ENCODE measurements at places on chromosomes 2 and 18.
A peak's percentile ranks its signal among the peaks of the same experiment; 100 is the strongest.

DNA sequence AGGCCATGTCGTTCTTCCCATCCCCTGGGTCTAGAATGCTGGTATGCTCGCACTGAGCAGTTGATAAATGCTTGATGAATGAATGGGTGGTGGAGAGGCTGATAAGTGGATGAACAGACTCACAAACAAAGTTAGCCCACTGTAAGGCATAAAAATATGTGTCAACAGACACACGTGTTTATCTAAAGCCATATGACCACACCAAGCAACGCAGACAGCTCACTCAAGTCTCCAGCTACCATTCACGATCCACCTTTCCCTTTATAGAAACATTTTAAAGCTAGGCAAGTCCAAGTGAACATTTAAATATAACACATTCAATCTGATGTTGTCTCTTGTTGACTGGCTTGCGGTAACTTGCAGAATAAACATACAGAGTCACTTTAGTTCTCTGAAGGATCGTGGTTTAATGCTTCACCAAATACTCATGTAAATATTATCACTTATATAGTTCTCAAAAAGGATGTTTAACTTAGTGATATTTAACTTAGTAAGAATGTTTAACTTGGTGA is 105.5 kb downstream of the NOL10 start:
- DNase-seq: peak; percentile 2

DNA sequence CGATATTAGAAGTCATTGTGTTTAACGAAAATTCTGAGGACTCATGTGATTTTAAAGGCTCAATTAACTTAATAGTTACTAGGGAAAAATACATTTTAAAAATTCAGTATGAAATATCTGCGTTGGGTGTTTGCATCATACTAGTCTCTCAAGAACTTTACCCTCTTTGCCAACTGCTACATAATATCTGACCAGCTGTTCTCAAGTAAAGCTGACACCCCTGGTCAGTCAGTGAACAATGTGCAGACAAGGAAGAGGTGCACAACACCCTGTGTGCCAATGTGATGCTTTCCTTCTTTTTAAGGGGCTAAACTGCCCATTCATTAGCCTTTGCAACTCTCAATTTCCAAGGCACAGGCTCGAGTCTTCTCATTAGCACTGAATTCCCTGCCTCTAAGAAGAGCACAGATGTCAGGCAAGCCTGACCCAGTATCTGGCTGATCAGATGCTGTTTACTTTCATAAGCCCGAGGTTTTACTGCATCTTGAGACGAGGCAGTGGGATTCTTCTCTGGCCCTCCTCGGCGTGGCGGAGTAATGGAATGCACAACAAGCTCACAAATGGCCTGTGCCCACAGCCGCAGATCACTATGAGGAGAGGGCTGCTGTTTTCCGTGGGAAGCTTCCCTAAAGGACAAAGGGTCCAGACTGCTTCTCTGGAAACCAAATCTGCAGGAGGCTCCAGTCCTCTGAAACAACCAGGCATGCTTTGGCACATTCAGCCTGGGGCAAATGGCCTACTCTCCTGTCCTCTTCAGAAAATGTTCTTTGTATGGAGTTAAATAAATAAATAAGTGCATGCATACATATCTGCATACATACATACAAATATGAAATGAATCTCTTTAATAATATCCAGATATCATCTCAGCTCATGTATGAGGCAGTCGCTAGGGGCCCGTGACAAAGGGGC is 240.3 kb downstream of the ZNF521 start:
- DNase-seq: no peak

GRCh38 chr2:85579266-85579935 is 2.0 kb downstream of the VAMP8 start:
- no peak for DNase-seq

DNA sequence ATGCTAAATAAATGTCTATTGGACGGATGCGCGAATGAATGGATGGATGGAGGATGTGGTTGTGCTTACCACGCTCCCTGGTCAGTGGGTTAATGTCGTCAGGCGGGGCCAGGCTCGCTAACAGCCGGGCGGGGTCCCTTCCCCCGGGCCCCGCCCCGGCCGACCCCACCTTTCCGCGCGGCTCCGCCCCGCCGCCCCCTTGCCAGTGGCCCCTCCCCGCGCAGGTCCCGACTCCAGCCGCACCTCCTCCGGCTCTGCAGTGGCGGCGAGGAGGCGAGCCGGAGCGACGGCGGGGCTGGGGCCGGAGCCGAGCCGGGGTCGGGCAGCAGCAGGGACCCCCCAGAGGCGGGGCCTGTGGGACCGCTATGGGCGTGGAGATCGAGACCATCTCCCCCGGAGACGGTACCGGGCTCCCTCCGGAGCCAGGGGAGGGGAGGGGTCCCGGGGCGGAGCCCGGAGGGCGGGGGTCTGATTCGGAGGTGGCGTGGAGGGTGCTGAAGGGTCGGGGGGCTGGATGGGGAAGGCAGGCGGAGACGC is at the start of gene FKBP1B:
TSS of gene FKBP1B (plus strand) at position 257 of the 537 bp plus-strand sequence. CDS start at position 366, 109 bp downstream.
- no peak for DNase-seq

GRCh38 chr18:63570721-63571120 is 16.4 kb upstream of the SERPINB13 start:
- no peak for DNase-seq

GRCh38 chr18:75005626-75006025 is 203.3 kb downstream of the PTGR3 start:
- no peak for DNase-seq

- DNase-seq: no peak
Measured at GRCh38 chr2:151765760-151766410, 31.6 kb upstream of the NEB start.

DNA sequence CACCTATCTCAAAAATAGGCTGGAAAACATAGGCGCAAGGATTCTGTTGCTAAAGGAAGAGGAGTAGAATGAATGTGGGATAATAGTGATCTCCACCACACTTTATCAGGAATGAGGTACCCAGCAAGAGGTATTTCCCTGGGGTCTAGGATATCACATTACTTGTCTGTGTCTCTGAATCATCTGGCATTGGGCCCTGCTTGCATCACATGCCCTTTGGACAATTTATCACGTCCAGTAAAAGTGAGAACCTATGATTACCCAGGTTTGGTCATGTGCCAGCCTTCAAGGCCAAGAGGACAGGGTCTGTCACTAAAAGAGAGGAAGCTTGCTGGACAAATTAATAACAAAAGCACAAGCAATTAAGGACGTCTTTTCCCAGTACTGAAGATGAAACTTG is 11.4 kb upstream of the TRAPPC8 start:
- DNase-seq: no peak

GRCh38 chr2:10646153-10646552 is 43.6 kb downstream of the NOL10 start:
- DNase-seq: no peak

DNA sequence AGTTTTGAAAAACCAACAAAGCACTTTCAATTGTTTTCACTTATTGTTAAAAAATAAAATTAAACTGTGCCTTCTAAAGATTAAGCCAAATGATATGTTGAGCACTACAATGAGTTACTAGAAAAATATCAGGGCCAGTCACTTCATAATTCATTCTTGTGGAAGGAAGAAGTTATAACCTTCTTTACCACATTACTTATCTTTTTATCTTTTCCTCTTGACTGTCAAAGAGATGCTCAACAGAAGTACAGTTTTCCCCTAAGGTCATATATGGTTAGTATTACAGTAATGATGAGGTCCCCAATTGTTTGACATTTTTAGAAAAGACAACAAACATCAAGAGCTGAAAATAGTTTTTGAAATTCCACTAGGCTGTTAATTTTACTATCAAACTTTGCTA is 9.4 kb downstream of the PELI1 start:
- DNase-seq: no peak

GRCh38 chr2:141306368-141306767 is 824.4 kb downstream of the LRP1B start:
- no peak for DNase-seq

DNA sequence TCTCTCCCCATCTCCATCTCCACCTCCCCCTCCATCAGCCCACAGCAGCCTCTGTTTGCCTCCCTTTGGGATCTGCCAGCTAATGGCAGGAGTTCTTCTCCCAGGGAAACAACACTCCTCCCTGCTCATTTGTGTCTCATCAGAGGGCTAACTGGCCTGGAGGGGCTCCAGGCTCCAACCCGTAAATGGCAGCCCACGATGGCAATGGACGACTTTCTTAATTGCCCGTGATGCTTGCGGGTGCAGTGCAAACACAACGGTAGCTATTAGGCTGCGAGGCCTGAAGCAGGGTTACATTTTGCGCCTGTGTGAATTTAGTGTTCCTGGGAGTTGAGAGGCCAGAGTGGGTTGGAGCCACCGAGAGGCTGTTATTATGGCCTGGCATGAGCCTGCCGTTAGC is 285.1 kb downstream of the TNS1 start:
- DNase-seq: no peak

GRCh38 chr2:164782323-164782722 is 59.3 kb downstream of the COBLL1 start:
- DNase-seq: no peak

GRCh38 chr2:26805241-26805676 is 19.4 kb downstream of the CENPA start:
- DNase-seq: no peak

DNA sequence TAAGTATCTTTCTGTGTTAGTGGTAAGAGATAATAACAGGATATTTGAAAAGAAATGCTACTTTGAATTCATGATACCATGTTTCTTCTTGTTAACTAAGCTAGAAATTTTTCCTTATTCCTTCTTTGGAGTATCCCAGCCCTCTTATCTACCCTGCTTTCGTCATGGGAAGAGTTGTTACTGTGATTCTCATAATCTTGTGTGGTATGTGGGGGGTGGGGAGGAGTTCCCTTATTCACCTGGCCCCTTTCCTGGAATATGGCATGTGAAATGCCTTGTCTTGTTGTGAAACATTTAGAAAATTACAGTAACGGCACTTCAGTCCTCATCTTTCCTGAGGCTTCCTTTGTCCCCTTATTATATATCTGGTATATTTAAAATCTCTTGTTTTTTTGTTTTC is 129.9 kb downstream of the NCOA1 start:
- DNase-seq: no peak

DNA sequence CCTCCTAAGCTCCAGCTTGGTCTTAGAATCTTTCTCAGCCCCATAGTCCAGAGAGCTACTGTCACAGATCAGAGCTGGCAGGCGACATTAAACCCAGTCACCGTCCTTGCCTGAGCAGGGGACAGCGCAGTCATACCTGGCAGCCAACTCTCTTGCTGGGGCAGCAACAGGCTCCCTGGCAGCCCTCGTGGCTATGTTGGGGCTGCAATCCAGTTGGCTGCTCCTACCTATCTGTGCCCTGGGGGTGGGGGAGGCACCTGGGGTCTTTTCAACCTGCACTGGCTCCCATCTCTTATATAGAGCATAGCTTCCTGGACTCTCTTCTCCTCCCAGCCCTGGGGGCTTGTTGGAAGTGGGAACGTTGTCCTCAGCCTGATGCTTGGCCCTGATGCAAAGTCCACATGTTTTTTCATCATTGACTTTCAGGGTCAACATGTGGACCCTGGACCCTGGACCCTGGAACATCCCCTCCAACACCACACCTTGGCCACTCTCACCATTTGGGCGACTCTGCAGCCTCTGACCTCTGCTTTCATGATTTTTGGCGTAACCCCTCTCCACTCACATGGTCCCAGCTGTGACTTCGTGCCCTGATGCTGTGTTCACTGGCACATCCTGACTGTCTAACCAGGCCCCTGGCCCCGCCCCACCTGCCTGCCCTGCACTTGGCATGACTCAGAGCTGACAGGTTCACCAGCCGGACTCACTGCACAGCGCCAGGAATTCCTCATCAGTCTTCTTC is 45.6 kb downstream of the ATOH8 start:
- DNase-seq: no peak

DNA sequence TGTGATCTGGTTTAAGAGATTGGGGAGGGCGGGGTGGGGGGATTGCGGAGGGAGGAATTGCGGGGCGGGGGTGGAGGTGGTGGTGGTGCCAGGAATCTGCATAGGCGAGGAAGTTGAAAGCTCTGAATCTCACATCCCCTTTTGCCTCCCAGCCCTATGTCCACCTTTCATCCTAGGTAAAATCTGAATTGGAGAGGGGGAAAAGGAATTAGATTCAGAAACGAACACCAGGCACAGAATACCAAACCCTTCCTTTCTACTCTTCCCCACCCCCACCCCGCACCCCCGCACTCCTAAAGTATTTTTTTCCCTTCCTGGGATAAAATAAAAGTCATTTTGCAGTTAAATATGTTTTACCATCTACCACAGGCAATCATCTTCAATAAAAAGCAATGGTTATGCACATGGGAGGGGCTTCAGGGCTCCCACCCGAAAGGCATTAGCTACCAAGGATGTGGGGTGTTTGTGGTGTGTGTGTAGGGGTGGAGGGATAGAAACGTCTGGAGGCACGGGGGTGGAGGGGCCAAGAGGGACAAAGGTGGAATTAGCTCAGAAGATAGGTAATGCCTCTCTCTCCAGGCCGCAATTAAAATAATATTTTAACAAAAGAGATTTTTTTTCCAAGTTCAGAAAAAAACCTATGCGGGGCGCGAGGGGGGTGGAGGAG is 1.8 kb downstream of the IGFBP5 start:
- DNase-seq: no peak

GRCh38 chr2:199923924-199924323 is 12.8 kb downstream of the C2orf69 start:
- DNase-seq: no peak

- DNase-seq: no peak
Measured at GRCh38 chr2:128233790-128234395, 84.8 kb downstream of the HS6ST1 start.

DNA sequence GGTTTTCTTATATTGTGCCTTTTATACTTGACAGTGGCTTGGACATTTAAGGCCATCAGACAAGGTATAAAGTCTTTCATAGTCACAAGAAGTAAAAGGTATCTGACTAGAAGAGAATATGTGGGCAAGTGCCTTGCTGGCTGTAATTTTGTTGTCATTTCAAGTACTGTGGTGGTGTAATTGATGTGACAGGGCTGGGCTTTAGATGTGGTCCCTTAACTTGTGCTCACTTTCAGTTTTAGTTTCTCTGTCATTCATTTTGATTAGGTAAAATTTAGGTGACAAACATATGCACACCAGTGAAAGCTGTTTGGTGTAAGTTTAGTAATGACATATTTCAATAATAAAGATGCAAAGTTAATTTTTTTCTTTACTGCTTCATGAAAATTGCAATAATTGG is 31.2 kb upstream of the TBR1 start:
- DNase-seq: no peak

DNA sequence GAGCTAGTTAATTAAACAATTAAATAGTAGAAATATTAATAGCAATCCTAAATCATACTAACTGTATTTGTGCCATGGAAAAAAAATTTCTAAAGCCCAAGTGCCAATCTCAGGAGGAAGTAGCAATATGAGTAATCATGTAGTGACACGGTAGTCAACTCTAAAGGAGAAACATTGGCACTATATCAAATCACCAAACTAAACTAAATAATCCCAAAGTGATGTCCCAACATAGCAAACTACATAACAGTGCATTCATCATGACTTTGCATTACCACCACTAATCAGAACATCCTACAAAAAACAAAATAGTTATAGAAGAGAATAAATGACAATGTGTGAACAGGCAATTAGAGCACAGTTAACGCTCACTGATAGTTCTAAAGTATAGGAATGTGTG is 195.1 kb downstream of the EXOC6B start:
- no peak for DNase-seq

- DNase-seq: no peak
Measured at GRCh38 chr18:36424741-36425142, 127.2 kb downstream of the FHOD3 start.
